ENCODE measurements at places on chromosomes 4 and X.

DNA sequence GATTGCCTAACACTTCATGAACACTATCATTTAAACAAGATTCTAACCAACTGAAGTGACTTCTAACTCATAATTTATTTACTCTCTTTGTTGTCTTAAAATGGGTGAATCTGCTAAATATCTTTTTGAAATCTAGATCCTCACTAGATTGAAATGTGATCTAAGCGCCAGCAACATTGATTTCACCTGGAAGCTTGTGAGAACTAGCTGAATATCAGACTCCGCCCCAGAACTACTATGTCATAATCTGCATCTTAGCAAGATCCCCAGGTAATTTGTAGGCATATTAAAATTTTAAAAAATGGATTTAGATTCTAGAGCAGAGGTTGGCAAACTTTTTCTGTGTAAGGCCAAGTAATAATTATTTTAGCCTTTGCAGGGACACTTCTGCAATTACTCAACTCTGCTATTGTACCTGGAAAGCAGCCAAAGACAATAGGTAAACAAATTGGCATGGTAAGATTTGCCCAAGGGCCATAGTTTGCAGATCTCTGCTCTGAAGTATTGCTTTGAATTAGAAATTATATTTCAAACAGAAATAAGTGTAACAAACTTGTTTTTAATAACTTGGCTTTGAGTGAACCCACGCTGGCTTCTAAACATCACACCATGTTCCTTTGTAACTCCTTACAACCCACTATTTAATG, 121.5 kb downstream of the REELD1 start:
- no peak overlapping the region for H3K4me3 ChIP-seq
- no peaks in the 10 kb centered on the region for H3K36me3 ChIP-seq

GRCh38 chrX:123756320-123756719, 23.5 kb upstream of the THOC2 start:
- H3K4me1 ChIP-seq: no peaks in the 10 kb centered on the region
- no peak overlapping the region for H3K27ac ChIP-seq
- no peak for DNase-seq
- no peaks in the 10 kb centered on the region for H3K27me3 ChIP-seq
- H3K4me3 ChIP-seq: no peak overlapping the region

GRCh38 chr4:2075171-2075986, 16.3 kb downstream of the NAT8L start:
- no peak overlapping the region for H3K27ac ChIP-seq
- H3K4me1 ChIP-seq: no peaks in the 10 kb centered on the region
- H3K4me3 ChIP-seq: no peak overlapping the region
- peaks cover 2% of the 10 kb centered on the region for H3K27me3 ChIP-seq
- no peak for DNase-seq

DNA sequence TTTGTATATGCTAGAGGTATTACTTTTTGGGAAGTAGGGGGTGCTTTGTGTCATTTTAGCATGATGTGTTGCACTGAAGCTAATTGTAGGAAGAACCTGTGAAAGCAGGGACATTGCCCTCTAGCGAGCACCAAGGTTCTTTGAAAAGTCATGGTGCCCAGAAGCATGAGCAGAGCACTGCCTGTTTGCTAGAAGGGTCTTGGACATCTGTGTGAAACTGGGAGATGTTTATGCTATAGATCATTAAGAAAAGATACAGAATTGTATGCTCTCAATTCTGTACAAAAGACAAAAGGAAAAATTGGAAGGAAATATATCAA, 14.7 kb downstream of the GRPR start:
- H3K27ac ChIP-seq: no peak overlapping the region
- H3K4me1 ChIP-seq: no peaks in the 10 kb centered on the region
- no peak overlapping the region for H3K4me3 ChIP-seq
- DNase-seq: no peak

DNA sequence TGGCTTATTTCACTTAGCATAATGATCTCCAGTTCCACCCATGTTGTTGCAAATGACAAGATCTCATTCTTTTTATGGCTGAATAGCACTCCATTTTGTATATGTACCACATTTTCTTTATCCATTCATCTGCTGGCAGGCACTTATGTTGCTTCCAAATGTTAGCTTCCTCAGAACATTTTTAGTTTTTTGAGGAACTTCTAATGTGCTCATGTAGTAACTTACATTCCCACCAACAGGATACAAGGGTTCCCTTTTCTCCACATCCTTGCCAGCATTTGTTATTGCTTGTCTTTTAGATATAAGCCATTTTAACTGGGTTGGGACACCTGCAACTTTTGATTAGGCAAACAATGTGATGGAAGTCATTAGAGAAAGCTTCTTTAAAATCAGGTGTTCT, 454.2 kb downstream of the NLGN4X start:
- DNase-seq: no peak
- H3K27ac ChIP-seq: no peak overlapping the region
- no peaks in the 10 kb centered on the region for H3K36me3 ChIP-seq
- H3K4me3 ChIP-seq: no peak overlapping the region
- H3K27me3 ChIP-seq: no peaks in the 10 kb centered on the region

GRCh38 chrX:9825129-9825790, 39.0 kb downstream of the SHROOM2 start:
- H3K4me3 ChIP-seq: no peak overlapping the region
- H3K27me3 ChIP-seq: no peaks in the 10 kb centered on the region
- no peak for DNase-seq

- H3K4me1 ChIP-seq: no peaks in the 10 kb centered on the region
- DNase-seq: no peak
- H3K27ac ChIP-seq: no peak overlapping the region
- no peaks in the 10 kb centered on the region for H3K36me3 ChIP-seq
- no peak overlapping the region for H3K4me3 ChIP-seq
- peaks cover 2% of the 10 kb centered on the region for H3K27me3 ChIP-seq
Measured at GRCh38 chr4:90875791-90876190, 748.6 kb downstream of the CCSER1 start.

DNA sequence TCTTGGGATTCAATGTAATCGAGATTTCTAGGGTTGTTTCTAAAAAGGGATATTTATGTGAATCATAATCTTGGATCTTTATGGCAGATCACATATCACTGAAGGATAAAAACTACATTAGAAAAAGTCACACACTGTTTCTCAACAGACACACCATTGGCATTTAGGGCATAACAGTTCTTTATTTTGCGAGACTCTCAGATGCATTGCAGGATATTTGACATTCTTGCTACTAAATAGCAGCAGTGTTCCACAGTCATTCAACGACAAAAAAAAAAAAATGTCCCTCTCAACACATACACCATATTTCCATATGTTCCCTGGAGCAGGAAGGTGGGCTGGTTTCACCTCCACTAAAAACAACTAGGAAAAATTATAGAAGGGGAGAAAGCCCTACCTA, 243.4 kb upstream of the PCDH18 start:
- no peaks in the 10 kb centered on the region for H3K36me3 ChIP-seq
- H3K27ac ChIP-seq: no peak overlapping the region
- no peaks in the 10 kb centered on the region for H3K27me3 ChIP-seq
- H3K4me1 ChIP-seq: no peaks in the 10 kb centered on the region
- no peak for DNase-seq
- H3K4me3 ChIP-seq: no peak overlapping the region

- no peak overlapping the region for H3K27ac ChIP-seq
- H3K4me1 ChIP-seq: peaks cover 6% of the 10 kb centered on the region
- peaks cover 1% of the 10 kb centered on the region for H3K27me3 ChIP-seq
- no peaks in the 10 kb centered on the region for H3K36me3 ChIP-seq
Measured at GRCh38 chr4:67124716-67125115, 420.6 kb downstream of the CENPC start.

- DNase-seq: no peak
- no peaks in the 10 kb centered on the region for H3K4me1 ChIP-seq
- H3K36me3 ChIP-seq: no peaks in the 10 kb centered on the region
Measured at GRCh38 chr4:77432717-77433417, 172.8 kb upstream of the CXCL13 start.

- H3K27ac ChIP-seq: no peak overlapping the region
- H3K4me1 ChIP-seq: peaks cover 10% of the 10 kb centered on the region
- H3K36me3 ChIP-seq: no peaks in the 10 kb centered on the region
- DNase-seq: no peak
Measured at GRCh38 chr4:27101126-27101525, 240.5 kb downstream of the STIM2 start.

DNA sequence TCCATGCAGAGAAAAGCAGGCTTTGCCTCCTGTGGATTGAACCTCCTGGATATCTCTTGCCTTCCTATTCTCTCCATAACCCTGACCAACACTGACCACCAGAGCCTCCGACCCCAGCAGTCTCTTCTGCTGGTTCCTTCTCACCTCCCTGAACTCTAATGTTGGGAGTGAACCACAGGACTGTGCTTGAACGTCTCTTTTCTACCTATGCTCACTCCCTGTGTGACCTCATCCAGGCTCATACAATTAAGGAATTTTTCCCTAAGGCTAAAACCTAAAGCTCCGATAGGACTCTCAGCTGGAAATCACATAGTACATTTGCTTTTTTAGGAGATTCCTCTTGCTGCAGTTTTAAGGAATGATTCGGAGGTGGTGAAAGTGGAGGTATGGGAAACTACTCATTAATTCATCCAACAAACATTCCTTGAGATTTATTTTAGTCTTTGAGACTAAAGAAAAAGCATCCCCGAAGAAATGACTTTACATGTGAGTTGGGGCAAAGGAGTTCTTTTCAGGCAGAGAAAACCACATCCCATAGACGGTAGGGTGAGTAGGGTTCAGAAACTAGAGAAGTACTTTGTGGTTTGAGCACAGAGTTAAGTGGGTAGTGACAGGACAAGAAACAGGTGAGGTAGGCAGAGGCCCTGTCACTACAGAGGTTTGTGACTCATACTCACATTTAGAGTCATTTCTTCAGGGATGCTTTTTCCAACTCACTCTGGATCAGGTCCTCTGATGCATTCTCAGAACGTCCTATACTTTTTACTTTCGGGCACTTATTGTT, 30.8 kb downstream of the NDNF start:
- H3K27ac ChIP-seq: no peak overlapping the region
- H3K27me3 ChIP-seq: no peaks in the 10 kb centered on the region
- DNase-seq: no peak
- H3K4me1 ChIP-seq: no peaks in the 10 kb centered on the region
- H3K4me3 ChIP-seq: no peak overlapping the region
- peaks cover 3% of the 10 kb centered on the region for H3K36me3 ChIP-seq

DNA sequence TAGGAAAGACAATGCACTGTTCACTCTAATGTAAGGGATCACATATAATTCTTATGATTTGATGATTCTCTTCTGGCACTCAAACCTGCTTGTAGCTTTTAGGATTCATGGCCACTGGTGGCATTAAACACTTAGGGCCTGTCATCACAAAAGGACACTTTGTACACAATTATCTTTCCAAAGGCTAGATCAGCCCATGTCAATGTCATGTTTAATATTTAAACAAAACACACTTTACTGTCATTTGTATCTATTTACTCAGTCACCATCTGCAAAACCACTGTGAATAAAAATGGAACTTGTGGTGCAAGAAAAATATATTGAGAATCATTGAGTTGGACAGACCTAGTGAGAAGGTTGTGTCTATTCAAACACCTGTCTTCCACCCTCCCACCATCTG, 83.6 kb upstream of the TTC29 start:
- no peak for DNase-seq
- H3K4me3 ChIP-seq: no peak overlapping the region
- no peaks in the 10 kb centered on the region for H3K36me3 ChIP-seq
- no peaks in the 10 kb centered on the region for H3K4me1 ChIP-seq
- H3K27me3 ChIP-seq: no peaks in the 10 kb centered on the region

GRCh38 chr4:123616951-123617461, 220.4 kb downstream of the SPRY1 start:
- H3K27ac ChIP-seq: peak overlapping the region; percentile 98
- no peak overlapping the region for H3K4me3 ChIP-seq
- no peaks in the 10 kb centered on the region for H3K36me3 ChIP-seq
- peak; percentile 34 for DNase-seq
- H3K4me1 ChIP-seq: peaks cover 27% of the 10 kb centered on the region

DNA sequence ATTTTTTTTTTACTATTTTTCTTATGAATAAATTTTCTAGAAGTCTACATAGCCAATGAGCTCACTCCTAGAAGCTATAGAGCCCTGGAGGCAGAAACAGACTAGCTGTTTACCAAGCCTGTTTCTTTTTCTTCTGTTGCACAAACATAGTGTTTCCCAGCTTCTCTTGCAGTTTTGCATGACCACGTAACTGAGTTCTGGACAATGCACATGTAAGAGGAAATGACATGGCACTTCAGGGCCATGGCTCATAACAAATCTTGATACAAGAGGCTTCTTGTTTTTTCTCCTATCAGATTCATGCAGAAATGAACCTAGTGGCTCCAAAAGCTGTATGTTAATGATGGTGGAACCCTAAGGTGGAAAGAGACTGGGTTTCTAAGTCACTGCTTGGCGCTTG, 127.4 kb downstream of the ZNF330 start:
- H3K4me3 ChIP-seq: no peak overlapping the region
- no peak for DNase-seq
- peaks cover 8% of the 10 kb centered on the region for H3K4me1 ChIP-seq
- no peaks in the 10 kb centered on the region for H3K36me3 ChIP-seq
- no peak overlapping the region for H3K27ac ChIP-seq
- no peaks in the 10 kb centered on the region for H3K27me3 ChIP-seq
